ENCODE measurements at places on chromosomes 5 and 9.

GRCh38 chr9:116541402-116541801, 145.7 kb upstream of the TRIM32 start:
- no peak for DNase-seq

- no peak for DNase-seq
Observed at GRCh38 chr9:116608064-116608463, 79.0 kb upstream of the TRIM32 start.

DNA sequence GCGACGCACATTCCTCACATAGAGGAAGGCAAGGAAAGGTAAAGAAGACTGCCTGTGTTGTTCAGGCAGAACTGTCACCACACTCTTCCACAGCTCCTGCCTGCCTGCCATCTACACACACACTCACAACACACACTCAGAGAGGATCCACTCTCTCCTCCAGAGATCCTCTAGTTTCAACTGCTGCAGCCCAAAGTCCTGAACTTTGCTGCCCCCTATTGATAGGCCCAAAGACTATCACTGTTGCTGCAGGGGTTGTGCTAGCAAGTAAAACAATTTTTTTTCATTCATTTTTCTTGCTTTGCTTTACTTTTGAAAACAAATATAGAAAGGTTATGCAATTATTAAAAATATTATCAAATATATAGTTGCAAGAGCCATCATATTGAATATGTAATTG, 5.9 kb upstream of the CFAP90 start:
- no peak for DNase-seq

DNA sequence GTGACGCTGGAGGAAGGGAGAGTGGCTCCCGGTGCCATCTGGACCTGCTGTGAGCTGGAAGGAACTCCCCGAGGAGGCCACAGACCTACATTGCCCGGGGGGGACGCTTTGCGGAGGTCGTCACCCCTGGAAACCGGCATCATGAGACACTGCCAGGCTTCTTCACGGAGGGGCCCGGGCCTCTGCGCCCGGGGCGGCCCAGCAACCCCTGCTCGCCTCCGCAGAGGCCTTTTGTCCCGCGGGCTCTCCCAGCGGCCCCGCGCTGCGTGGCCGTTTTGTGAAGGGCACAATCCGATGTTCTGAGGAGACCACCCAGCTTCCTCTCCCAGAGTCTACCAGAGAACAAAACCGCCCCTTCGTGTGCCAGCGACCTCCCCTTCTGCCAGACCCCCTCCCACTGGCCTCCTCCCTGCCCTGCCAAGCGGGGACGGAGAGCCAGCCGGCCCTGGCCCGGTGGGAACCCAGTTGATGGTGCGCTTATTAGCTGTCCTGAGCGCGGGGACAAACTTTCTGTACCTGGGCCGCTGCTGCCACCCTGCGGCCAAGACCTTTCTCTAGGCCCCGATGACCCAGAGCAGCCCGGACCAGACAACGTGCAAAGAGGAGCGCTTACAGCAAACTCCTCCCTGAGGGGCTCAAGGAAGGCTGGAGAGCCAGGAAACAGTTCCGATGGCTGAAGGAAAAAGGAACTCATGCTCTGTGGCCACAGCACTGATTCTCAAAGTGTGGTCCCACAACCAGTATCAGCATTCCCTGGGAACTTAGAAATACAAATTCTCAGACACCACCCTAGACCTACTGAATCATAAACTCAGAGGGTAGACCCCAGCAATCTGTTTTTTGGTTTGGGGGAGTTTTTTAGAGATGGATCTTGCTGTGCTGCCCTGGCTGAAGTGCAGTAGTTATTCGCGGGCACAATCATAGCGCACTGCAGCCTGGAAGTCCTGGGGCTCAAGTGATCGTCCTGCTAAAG, 86.7 kb downstream of the SLC1A3 start:
- DNase-seq: no peak

DNA sequence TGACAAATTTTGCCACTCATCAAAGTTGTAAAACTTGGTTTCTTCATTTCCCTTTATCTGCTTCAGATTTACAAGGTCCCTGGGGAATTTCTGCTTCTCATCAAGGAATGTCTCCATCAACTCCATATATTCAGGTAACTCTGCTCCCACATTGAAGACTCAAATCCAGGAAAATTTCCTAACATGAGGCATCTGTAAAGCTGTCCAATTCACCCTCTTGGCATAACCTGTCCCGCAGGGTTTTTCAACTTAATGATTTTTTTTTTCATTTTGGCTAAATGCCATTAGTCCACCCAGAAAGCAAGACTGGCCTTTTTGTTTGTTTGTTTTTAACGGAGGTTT, 50.2 kb upstream of the SLC30A5 start:
- no peak for DNase-seq

GRCh38 chr5:180799902-180800801, 2.5 kb downstream of the MGAT1 start:
- DNase-seq: no peak

DNA sequence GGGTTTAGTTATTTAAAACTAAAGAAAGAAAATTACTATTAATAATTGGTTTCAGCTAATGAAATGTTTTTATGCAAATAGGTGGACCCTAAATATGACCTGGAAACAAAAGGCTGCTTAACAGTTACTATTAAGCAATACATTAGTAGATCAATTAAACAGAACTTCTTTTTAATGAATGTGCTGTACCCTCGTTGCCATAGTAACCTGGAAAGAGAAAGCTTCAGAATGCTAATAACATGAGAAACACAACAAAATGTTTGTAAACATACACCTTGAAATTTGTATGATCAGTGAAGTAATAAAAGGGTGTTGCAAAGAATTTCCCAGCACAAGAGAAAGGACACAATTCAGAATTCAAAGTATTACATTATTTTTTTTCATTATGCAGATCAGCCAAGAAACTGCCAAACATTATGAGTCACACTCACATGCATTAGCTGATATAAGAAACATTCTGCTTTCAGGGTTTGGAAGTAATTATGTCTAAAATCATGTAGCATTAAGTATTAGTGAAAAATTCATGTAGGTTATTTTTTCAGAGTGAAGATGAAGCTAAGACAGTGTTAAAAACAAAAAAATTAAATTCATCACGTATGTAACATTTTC, 348.3 kb downstream of the ISL1 start:
- no peak for DNase-seq

GRCh38 chr5:39660020-39660419, 235.2 kb upstream of the DAB2 start:
- DNase-seq: no peak

GRCh38 chr5:149683964-149684363, 46.1 kb upstream of the PPARGC1B start:
- no peak for DNase-seq

DNA sequence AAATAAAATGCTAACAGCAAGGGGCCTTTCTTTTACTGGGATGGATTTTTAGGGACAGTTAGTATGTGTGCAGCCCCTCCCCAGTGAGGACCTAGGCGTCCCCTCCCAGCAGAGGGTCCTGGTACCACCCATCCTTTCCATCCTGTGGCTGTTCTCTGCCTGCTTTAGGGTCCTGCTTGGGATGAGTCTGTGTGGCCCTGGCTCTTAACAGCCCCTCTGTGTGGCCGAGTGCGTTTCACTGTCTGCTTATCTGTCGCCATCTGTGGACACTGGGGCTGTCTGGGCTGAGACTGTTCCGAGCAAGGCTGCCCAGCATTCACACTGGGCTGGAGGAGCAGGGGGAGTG, 17.0 kb downstream of the WNK2 start:
- DNase-seq: no peak

GRCh38 chr5:114839360-114839759, 330.3 kb downstream of the TRIM36 start:
- no peak for DNase-seq

DNA sequence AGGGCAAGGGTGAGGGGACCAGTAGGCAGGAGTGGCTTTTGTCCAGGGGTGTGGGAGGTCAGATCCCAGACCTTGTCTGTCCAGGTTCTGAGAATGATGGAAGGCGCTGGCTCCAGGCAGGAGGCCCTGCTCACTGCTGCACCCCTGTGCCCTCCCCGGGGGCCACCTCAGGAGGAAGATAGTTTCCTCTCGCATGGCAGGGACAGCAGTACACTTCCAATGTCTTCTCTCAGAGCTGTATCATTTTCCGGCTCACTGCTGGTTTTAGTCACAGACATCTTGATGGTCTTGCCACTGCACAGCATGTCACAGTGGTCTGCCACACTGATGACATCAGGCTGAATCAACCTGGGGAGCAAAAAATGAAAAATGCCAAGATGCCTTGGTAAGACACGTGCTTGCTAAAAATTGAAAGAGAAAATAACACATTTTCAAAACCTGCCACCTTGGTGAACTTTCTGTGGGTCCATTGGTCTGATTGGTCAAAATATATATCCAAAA, 3.3 kb upstream of the SLC6A3 start:
- no peak for DNase-seq

GRCh38 chr5:2886531-2886930, 135.1 kb upstream of the IRX2 start:
- DNase-seq: no peak

GRCh38 chr5:39720136-39720535, 295.4 kb upstream of the DAB2 start:
- DNase-seq: no peak

GRCh38 chr9:100281676-100282387, 70.9 kb downstream of the TEX10 start:
- DNase-seq: no peak

DNA sequence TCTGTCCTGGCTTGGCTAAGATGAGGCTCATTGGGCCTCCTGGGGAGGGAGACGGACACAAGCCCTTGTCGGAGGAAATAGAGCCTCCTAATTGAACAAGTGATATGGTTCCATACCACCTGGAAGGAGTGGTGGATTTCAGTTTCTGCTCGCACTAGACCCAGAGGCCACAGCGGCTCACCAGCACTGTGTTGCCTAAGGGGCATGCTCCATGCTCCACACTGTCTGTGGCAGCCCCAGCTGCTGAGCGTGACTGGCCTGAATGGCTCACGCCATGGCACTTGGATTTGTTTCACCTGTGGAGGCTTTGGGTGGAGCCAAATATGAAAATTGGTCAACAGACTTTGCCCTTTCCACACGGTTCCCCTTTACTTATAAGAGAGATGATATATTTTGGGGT, 181.1 kb downstream of the HSPA4 start:
- no peak for DNase-seq

- no peak for DNase-seq
Observed at GRCh38 chr9:35609820-35610163, 4.7 kb downstream of the TESK1 start.

GRCh38 chr9:21995666-21996398, 1.2 kb downstream of the CDKN2B-AS1 start:
- DNase-seq: no peak

- no peak for DNase-seq
Observed at GRCh38 chr5:59596586-59597350, 296.8 kb downstream of the PDE4D start.

DNA sequence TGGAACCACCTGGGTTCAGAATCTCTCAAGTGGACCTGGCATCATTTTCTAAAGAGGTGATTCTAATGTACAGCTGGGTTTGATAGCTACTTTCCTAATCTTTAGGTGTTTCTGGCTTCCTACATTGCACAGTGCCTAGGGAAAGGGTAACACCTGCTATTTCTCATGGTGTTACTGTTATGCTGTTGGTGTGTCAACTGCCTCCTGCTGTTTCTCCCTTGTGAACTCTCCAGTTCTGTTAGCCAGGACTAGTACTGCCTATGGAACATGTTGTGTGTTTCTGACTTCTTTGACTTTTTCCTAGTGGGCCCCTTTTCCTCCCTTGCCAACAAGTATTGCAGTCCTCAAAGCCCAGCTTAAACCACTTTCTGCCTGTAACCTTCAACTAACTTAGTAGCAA, 5.5 kb downstream of the ARHGEF28 start:
- DNase-seq: no peak

GRCh38 chr5:65481635-65482295, at the start of gene ADAMTS6:
Gene ADAMTS6, minus strand, starts transcription at chr5:65481920. Its CDS starts 8,247 bp downstream, at chr5:65473673.
- peak; percentile 63 for DNase-seq

Measured in stimulated activated CD8-positive, alpha-beta memory T cell treated with anti-CD3 and anti-CD28 coated beads, Interleukin-15, amount 100 ng/mL, for 4 hours (primary cell).